ENCODE measurements at places on chromosomes 11 and 22.

DNA sequence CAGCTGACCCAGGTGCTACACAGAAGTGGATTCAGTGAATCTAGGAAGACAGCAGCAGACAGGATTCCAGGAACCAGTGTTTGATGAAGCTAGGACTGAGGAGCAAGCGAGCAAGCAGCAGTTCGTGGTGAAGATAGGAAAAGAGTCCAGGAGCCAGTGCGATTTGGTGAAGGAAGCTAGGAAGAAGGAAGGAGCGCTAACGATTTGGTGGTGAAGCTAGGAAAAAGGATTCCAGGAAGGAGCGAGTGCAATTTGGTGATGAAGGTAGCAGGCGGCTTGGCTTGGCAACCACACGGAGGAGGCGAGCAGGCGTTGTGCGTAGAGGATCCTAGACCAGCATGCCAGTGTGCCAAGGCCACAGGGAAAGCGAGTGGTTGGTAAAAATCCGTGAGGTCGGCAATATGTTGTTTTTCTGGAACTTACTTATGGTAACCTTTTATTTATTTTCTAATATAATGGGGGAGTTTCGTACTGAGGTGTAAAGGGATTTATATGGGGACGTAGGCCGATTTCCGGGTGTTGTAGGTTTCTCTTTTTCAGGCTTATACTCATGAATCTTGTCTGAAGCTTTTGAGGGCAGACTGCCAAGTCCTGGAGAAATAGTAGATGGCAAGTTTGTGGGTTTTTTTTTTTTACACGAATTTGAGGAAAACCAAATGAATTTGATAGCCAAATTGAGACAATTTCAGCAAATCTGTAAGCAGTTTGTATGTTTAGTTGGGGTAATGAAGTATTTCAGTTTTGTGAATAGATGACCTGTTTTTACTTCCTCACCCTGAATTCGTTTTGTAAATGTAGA is 1.7 kb downstream of the MALAT1 start:
- peak; percentile 63 for DNase-seq

- DNase-seq: no peak
Measured at GRCh38 chr22:48076008-48076407, 1313.6 kb downstream of the TBC1D22A start.

- DNase-seq: no peak
Measured at GRCh38 chr11:70862093-70862492, 390.3 kb downstream of the SHANK2 start.

GRCh38 chr11:65648997-65649493 is 11.1 kb downstream of the SIPA1 start:
- DNase-seq: no peak

DNA sequence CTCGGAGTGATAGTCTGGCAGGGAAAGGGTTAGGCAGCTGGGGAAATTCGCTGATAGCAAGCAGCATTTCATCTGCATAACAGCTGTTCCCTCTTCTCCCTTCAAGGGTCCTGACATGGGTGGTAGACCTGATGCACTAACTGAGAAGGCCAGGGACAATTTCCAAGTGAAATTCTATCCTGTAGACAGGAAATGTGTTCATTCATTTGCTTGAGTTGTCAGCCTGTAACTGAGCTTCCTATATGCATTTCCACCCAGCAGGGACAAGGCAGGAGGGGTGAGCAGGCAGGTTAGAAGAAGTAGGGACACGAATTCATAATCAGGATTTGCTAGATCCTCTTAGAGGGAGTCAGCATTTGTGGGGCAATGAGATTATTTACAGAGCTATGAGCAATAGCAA is 154.3 kb upstream of the NCAM1 start:
- DNase-seq: no peak

DNA sequence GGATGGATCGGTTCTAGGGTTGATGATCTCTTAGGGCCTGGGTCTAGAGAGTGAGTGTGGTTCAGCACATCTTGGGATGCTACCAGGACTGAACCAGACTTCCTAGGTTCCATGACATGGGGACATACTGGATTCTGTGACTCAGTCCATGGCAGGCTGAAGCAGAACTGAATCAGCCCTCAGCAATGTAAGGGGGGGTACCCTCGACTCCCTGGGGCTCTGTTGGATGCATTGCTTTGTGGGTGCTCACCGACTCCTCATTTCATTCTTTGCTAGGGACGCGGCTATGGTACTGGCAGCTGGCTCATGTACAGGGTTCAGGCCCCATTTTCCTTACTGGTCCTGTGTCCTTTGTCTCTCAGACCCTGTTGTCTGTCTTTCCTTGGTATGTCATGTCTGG is 733 bp upstream of the GRAMD1B start:
- no peak for DNase-seq

GRCh38 chr11:124199702-124200101 is 16.6 kb downstream of the OR10D3 start:
- DNase-seq: no peak

- no peak for DNase-seq
Measured at GRCh38 chr11:105867742-105868141, 154.3 kb downstream of the MSANTD4 start.

DNA sequence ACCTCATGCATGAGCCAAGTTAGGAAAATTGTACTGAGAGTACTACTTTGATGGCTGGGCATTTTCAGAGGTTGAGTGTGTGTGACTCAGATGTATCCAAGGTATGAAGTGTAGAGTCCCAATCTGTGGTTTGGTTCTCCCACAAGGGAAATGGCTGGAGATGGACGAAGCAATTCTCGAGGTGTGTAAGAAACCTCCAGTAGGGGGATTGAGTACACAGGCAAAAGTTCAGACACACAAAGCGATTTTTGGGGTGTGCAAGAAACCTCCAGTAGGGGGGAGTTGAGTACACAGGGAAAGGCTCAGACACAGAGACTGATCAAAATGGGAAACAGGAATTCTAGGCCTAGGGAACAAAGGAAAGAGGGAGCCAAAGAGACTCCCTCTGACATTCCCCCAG is 1536.3 kb downstream of the FAM181B start:
- DNase-seq: no peak

DNA sequence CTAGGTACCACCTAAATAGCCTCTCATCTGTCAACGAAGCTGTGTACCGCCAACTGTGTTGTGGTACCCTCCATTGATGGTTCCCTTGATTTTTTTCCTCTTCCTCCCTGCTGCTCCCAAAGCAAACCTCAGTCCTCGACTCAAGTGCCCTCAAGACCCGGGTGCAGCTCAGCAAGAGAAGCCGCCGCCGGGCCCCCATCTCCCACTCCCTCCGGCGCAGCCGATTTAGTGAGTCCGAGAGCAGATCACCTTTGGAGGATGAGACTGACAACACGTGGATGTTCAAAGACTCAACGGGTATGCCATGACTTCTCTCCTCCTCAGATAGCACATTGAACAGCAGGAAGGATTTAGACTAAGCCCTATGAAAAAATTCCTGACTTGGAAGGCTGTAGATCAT is 22.4 kb upstream of the CRYBB3 start:
- DNase-seq: no peak

DNA sequence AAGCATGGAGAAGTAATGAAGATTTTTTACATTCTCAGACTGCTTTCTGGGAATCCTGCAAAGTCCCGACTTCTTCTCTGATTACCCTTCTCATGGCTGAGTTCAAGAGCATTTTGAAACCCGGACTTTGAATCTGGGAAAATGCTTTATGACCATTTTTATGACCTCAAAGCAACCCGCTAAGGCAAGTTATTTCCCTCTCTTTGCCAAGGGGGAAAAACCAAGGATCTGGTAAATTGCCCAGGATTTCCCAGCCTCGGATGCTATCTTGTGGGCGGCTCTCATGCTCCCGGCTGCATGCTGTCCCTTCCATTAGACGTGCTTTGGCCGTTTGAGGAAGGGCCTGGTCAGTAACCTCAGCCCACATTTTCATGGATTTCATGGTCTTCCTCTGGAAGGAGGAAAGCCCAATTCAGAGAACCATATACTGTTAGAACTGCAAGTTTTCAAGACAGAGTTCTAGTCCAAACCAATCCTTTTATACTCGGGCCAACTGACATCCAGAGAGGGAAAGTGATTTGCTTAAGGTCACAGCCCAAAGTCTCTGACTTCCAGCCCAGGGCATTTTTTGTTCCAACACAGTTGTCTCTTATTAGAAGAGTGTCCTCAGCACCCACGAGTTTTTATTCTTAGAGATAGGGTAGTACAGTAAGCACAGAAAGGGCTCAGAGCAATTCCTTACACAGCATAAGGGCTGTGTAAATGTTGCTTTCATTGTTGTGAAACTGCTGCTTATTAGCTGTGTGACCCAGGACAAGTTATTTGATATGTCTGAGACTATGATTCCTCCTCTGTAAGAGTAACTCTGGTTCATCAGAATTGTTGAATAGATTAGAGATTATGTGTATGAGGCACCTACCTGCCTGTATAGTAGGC is 77.4 kb downstream of the NAV2 start:
- no peak for DNase-seq

DNA sequence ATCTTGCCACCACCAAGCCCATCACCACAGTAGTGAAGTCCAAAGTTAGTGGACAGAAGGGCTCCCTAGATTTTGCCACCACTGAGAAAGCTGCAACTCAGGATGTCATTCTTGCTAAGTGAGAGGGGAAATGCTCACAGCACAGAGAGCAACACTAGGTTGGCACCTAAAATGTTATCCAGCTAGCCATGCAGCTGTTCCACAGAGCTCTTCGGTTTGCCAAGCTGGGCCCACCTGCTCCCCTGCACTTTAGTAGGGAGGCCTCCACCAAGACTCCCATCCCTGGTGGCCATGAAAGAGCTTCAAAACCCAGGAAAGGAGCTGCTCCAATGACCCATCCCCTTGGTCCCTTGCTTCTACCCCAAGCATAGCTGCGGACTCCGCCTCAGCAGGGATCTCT is 63.8 kb downstream of the TRIM29 start:
- DNase-seq: no peak

DNA sequence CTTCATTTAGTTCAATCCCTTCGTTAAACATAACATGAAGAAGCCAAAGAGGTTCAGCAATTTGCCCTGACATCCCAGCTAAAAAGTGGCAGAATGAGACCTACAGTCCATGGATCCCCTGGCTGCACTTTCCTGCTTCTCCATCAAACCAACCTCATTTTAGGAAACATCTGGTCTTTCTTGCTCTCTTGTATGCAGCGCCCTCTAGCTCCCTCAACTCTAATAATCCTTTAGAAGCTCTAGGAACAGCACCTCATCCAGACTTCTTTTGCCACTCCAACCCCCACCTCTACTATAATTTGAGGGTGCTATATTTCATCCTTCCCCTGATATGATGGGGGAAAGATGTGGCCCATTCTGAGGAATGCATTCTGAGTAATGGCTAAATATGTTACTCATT is 7.4 kb downstream of the CNTF start:
- no peak for DNase-seq

DNA sequence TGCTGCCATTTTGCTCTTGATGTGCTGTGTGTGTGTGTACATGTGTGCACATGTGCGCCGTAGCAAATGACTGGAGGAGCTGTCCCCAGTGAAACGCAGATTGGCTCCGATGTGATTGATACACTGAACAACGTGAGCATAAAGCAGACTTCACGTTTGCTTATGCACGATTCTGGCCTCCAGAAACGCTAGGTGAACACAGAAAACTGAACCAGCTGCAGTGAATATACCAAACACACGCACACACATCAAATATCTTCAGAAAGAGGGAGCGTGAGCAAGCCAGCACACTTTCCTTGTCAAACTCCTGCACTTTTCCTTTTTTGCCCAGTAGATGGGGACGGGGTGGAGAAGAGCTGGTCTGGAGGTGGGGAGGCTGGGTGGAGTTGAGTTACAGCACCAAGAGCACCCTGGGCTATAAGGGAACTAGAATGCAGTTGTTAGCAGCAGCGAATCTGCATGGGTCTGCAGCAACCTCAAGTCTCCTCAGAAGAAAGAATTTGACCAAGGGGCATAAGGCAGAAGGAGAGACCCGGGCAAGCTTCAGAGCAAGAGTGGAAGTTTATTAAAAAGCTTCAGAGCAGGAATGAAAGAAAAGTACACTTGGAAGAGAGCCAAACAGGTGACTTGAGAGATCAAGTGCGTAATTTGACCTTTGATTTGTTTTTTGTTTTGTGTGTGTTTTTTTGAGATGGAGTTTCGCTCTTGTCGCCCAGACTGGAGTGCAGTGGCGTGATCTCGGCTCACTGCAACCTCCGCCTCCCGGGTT is 77.8 kb upstream of the CADM1 start:
- no peak for DNase-seq

GRCh38 chr22:31308181-31308580 is 15.9 kb upstream of the PIK3IP1 start:
- no peak for DNase-seq

GRCh38 chr11:74948898-74949752 is at the start of the genes SPCS2 and XRRA1:
Gene SPCS2, plus strand, starts transcription at chr11:74949266. Its CDS starts 20 bp downstream, at chr11:74949286.
Gene XRRA1, minus strand, starts transcription at chr11:74949091. Its CDS starts 8,213 bp downstream, at chr11:74940878.
- peak; percentile 96 for DNase-seq

DNA sequence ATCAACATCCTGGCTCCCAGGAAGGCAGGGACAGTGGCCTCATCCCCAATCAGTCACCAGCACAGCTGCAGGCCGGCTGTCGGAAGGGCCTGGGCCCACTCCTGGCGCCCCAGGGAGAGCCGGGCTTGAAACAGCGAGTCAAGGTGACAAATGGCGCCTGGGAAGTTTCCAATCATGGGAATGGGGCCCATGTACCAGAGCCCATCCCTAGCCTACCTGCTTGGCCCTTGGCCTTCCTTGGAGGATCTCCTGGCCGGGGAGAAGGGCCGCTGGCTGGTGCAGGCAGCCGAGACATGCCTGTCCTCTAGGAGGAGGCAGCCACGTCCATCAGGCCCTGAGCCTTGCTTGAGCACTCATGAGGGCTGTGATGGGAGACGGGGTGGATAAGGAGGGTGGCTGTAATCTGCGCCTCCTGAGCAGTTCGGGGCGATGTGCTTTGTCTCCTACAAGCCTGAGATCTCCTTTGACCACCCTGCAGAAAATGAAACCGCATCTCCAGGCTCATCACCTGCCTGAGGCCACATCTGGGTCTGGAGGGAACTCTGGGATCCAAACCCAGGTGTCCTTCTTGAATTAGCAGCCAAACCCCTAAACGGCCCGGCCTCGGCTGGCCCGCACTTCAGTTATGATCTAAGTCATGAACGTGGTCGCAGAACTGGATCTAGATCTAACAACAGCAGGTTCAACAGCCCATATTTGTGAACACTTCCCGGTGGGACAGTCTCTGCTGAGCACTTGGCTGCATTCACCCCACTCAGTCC is 862.0 kb downstream of the TBC1D22A start:
- DNase-seq: no peak

DNA sequence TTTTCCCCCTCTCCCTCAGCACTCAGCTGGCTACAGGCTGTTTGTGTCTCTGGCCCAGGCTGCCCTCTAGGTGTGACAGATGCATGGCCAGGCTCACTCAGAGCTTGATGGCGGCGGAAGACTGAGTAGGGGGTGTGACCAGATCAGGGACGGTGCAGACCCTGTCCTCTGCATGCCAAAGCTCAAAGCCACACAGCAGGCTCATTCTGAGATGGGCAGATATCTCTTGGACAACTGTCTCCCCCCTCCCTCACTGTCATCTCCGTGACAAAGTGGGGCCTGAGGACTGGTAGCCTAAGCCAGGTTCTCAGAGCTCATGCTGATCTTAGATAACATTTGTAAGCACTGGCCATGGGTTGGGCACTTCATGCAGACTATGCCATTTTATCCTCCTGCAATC is 231.3 kb downstream of the DSCAML1 start:
- no peak for DNase-seq
